ENCODE measurements at places on chromosomes 4 and X. TPM values are rescaled to one million over a fixed set of nuclear protein-coding genes. Genes with fewer than 3 reads are reported as not detected.

DNA sequence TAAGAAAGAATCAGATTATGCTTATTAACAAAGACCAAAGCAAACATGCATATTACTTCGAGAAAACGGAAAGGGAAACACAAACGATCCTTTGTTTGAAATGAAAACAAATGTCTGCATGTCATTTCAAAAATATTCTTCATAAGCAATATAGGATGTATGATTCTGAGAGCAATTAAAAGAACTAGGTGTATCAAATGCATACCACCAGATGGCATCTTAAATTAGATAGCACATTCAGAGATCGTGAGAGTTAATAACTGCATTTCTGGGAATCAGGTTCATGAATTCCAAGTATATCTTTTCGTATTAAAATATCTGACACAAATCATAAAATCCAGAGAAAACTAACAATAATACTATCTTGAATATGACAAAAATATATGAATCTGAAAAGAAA is 159.5 kb downstream of the PPP3CA start:
- no peak for DNase-seq

- DNase-seq = no peak
Measured at GRCh38 chrX:109535578-109535977, 1.1 kb upstream of the NXT2 start.

DNA sequence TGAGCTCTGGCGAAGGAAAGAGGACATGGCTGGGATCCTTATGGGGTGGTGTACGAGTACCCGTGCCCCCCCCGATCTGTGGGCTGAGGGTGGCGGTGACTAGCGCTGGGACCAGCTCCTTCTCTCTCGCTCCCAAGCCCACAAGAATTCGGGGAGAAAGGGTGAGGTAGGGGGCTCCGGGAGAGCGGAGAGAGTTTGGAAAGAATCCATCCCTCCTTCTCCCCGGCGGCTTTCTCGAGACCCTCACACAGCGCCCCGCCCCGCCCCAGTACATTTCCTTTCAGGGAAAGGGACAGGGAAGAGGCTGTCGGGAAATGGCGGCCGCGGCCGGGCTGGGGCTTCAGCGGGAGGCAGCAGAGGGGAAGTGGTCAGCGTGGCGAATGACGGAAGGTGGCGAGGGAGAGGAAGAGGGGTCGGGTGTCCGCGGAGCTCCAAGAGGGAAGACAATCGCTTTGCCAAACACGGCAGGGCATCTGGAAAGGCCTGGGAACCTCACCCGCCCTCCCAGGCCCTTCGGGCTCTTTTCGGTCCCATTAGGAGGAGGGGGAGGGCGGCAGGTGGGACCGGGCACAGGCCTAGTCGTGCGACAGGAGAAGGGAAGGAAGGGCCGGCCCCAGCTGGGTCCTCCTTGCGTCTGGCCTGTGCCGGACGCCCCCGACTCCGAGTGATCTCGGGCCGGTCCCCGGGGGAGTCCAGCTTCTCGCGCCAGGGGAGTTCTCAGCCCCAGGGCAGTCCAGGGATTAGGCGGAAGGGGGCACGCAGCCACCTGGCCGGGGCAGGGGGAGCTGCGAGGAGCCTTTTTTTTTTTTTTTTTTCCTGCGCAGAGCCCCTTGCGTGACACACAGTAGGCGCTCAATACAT is 10.2 kb downstream of the HNRNPH2 start:
- peak; percentile 52 for DNase-seq

DNA sequence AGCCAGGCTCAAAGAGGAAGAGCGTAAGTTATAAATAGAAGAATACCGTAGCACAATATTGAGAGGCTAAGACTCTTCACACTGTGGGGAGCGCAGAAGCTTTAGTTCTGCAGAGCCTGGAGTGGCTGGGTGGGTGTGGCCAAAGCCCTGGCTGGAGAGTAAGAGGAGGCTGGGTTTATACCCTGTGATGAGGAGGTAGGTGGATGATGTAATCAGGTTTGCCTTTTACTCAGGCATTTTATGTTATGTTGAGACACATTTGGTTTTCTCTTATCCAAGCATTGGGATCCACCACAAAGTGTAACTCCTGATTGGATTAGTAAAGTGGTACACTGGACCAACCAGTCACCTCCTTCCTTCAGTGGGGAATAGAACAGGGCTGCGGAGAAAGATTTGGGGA is 13.9 kb downstream of the CDS1 start:
- no peak for DNase-seq

GRCh38 chrX:154800478-154801210 is 4.6 kb downstream of the MPP1 start:
- DNase-seq = no peak

GRCh38 chr4:2449511-2450392 is 19.2 kb upstream of the RNF4 start:
- no peak for DNase-seq

DNA sequence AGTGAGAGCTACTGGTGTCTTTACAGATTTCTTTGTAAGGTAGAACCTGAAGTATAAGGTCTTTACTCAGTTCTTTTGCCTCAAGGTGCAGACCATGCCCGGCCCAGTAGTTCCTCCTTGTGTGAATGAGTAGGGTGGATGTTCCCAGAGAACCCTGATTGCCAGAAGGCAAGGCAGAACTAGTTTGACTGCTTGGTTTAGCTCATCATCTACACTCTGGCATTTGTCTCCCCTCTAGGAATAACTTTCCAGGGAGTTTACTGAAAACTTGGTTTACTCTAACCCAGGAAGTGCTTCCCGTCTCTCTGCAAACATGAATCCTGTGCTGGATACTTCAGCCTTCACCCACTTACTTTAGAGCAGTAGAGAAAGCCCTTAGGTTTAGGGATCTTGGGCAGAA is 29.1 kb downstream of the MCUB start:
- DNase-seq = no peak

DNA sequence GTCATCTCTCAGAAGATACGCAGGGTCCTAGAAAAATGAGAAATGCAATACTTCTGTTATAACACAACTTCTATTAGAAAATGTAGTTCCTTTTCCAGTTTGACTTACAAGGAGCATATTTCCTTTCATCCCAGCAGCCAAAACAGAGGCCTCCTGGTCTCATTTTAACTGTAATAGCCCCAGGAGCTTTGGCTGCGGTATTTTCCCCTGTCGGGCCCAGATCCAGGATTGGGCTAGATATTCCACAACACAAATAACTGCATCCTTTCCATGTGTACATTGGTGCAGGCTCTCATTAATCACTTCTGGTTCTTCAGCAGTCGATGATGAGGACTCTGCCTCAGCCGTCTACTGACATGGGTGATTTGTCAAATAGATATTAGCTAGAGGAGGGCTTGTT is 166.1 kb downstream of the TENM3 start:
- DNase-seq = no peak

DNA sequence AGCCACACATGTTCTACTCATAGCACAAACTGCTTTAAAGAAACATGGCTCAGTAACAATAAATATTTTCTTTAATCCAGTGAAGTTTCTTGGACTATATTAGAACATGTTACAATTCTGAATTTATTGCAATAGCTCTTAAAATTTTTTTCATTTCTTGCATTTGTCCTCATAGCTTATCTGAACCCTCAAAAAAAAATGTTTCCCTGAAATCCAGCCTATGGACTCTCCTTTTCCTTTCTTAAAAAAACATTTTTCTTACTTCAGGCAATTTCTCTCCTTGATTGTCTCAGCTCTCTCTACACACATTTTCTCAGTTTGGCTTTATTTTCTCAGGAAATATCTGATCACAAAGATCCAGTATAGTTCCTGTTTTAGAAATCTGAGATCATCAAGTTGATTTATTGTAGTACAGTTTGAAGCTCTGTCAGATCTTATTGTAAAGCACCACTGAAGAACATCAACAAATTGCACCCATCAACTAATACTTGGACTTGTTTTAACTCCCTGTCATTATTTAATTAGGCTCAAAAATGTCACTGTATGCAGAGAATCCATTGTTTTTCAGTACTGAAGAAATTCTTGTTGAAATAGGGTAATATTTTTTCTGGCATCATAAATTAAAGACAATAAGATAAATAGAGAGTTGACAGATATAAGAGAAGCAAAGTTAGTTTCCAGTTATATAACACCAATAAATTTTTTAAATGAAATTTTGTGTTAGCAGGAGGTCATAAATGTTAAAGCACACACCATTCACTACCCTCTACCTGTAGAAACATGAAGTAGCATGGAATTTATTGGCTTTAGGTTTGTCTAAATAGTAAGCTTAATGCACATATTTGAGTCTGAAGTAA is 317.7 kb downstream of the ARHGAP24 start:
- DNase-seq = no peak

DNA sequence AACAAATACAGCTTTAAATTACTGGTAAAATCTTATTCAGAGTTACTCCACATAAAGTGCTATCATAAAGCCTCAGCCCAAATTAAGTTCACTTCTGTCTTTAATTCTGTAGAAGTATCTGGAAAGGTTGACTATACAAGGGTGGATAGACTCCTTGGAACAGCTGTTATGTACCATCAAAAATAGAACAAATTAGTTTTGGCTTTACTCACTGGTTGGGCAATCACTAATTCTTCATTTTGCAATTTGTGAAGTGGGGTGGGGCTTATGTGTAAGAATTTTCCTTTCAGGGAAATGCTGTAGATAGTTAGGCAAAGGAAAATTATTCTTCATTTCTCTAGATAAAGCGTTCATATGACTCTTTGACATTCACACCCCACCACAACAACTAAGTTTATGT is 7.8 kb downstream of the DIAPH2 start:
- DNase-seq = no peak

- no peak for DNase-seq
Measured at GRCh38 chr4:39407584-39407885, 805 bp downstream of the KLB start.

DNA sequence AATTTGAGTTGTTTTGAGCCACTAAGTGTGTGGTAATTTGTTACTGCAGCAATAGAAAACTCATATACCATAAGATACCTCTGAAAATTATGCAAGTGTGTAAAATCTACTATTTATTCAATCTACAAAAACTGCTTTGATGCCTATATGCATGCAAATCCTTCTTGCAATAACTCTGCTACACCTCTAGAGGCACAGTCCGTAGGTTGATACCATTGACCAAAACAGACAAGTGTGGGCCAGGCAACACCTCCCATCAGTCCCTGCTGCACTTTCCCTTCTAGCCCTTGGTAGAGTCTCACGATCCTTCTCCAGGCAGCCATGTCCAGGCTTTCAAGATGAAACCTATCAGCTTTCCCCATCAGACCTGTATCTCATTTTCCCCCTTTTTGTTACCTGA is 48.8 kb upstream of the FAM9A start:
- no peak for DNase-seq

DNA sequence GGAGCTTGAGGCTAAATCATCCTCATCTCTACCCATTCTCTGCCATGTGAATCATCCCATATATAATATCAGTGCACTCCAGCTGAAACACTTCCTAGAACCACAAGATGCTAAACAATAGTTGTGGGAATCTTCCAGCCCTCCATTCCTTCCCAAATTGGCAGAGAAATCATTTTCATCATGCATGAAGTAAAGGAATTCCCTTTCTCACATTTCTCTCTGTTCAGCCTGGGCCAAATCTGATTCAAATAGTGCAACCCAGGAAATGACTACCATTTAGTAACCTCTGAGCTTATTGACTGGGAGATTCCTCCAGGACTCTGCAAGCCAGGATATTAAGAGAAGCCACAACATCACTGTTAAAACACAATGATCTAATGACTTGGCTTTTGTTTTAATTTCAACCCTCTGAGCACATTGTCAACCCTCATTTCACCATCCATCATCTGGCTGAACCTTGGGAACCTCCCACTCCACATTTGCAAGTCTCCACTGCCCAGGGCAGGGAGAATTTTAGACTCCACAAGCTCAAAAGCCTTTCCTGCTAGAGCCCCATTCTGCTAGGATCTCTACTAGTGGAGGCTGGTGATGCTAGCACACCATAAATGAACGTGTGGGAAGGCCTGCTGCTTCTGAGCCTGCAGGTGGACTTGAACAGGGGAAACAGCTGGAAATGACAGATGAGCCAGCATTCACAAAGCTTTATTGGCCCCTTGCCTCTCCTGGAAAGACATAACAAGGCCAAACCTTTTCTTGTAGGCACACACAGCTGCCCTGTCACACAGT is 133.9 kb downstream of the TET2 start:
- no peak for DNase-seq

DNA sequence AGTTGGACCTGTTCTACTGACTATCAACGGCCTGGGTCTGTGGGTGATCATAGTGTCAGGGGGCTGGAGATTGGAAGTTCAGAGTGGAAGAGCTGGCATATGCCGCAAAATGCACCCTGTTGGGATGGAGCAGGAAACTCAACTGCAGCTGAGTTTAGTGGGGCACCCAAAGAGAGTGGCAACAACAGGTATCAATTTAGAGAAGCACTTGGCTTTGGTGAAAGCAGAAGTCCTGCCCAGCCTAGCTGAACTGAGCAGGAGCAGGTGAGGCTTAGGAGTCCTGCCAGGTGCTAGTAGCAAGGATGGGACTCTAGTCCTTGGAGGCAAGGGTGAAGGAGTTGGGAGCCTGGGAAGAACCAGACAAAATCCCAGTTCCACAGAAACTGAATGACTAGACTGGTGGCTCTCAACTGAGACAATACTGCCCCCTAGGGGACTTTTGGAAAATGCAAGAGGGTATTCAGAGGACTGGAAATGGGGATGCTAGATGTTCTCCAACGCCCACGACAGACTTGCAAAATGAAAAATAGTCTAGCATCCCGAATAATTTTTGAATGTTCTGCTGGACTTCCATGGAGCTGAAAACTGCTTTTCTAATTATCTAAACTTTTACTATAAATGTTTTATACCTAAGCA is 49.4 kb downstream of the RTL9 start:
- DNase-seq = peak; percentile 19

The GAGE1 gene
- not detected for total RNA-seq

The BEX1 gene
- not detected for total RNA-seq

The BEX5 gene
- 4.3 TPM for total RNA-seq

The TRIM75 gene
- total RNA-seq = not detected

The STPG2 gene
- not detected for total RNA-seq

The INTU gene
- 0.06 TPM for total RNA-seq

The TCEAL6 gene
- not detected for total RNA-seq

The ADAM29 gene
- not detected for total RNA-seq
